ENCODE measurements at places on chromosomes 13 and 19. TPM values are rescaled to one million over a fixed set of nuclear protein-coding genes. Genes with fewer than 3 reads are reported as not detected.

Gene LRG1
- total RNA-seq = 0.35 TPM

Gene C19orf38
- total RNA-seq = not detected

Gene MEDAG
- total RNA-seq = 0.17 TPM

GRCh38 chr13:48400090-48400694 is 12.7 kb downstream of the LPAR6 start:
- no peak for DNase-seq

DNA sequence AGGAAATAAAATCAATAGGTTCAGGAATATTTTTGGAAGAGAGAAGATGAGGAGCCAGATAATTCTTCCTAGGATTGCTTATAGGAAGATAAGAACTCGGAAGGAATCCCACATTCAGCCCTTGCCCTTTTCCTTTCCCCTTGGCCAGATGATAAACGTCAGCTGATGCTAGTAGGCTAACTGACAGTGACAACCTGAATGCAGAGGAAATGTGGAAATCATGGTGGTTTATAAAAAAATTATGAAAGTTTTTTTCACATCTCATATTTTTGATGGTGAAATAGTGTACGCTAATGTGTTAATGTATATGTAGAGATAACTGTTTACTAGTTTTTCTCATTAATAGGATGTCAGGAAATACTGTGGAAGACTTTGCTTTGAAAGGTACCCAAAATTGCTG is 56.9 kb downstream of the EDNRB start:
- no peak for DNase-seq

DNA sequence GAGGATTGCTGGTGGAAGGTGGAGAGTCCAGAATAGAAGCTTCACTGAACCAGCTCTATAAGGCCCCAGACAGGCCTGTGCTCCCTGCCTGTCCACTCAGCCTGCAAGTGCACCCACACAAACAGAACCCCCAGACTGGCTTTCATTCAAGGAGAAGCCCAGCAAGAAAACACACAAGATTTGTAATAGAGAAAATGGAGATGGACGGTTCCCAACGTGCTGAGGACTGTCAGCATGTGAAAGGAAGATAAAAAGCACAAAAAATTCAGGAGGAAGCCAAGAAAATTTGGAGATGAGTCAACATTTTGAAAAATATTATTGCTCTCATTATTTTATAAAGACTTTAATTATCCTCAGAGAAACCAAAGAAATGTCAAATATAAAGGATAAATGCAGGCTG is 218.2 kb upstream of the SLC10A2 start:
- DNase-seq = no peak

DNA sequence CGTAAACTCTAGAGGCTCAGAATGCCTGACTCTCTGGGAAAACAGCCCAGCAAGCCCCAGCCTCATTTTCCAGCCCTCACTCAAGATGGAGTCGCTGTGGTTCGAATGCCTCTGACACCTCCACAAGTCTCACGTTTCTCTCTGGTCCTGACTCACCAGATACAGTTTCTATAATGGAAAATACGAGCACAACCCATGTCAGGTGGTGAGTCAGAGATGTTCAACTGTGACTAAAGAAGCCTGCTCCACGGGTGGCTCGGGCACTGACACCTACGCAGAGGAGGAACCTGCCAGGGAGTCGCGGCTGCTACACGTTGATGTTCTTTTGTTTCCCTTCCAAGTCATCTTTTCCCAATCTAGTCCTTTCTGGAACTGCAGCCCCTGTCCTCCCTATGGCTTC is 87.1 kb upstream of the STK24 start:
- DNase-seq = peak; percentile 70

GRCh38 chr13:26971990-26972887 is 199.4 kb downstream of the USP12 start:
- DNase-seq = no peak

GRCh38 chr13:50464349-50465251 is 378.9 kb downstream of the DLEU7 start:
- DNase-seq = no peak

Data from epithelial cell of proximal tubule (primary cell).